Cortex of kidney (tissue), 1 donor: ENCODE measurements at places on chromosomes 11 and 22.

- DNase-seq: no peak
These were observed 17.1 kb upstream of the CCT8L2 start for GRCh38 chr22:16609548-16610261.

- no peak for DNase-seq
These were observed 120.7 kb downstream of the PLEKHA7 start for GRCh38 chr11:16893456-16894066.

- no peak for DNase-seq
These were observed 32.6 kb downstream of the MYO18B start for GRCh38 chr22:25774575-25775026.

- DNase-seq: no peak
These were observed 44.2 kb downstream of the SNX19 start for GRCh38 chr11:130872102-130872501.

DNA sequence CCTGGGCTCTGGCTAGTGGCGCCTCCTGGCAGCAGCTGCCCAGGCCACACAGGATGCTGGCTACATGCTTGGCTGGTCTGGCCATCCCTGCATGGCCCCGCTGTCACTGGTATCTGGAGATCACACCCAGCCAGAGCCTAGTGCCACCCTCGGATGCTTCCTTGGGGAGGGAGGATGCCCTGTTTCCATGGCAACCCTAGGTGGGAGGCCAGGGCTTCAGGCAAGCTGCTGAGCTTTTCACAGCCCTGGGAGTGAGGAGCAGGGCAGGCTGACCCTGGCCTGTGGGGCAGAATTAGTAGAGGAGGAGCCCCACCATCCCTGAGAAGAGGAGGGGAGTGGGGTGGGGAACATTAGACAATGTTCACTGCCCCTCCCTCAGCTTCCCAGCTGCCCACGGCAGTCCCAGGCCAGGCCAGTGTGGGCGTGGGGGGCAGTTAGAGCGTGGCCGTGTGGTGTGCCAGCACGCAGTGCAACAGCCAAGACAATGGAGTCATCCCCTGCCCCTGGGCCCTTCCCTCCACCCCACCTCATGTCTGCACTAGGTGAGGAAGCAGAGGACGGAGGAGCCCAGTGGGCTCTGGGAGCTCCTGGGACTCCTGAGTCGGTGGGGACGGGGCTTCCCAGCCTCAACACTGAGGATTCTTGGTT is 50.4 kb downstream of the PARVB start:
- no peak for DNase-seq

GRCh38 chr22:37019309-37020191 is at the start of the genes MPST and TST:
Gene MPST (plus strand): TSS chr22:37019742. CDS start chr22:37019837, 95 bp downstream.
Gene TST (minus strand): TSS chr22:37019447. CDS start chr22:37018732, 715 bp downstream.
- DNase-seq: no peak

DNA sequence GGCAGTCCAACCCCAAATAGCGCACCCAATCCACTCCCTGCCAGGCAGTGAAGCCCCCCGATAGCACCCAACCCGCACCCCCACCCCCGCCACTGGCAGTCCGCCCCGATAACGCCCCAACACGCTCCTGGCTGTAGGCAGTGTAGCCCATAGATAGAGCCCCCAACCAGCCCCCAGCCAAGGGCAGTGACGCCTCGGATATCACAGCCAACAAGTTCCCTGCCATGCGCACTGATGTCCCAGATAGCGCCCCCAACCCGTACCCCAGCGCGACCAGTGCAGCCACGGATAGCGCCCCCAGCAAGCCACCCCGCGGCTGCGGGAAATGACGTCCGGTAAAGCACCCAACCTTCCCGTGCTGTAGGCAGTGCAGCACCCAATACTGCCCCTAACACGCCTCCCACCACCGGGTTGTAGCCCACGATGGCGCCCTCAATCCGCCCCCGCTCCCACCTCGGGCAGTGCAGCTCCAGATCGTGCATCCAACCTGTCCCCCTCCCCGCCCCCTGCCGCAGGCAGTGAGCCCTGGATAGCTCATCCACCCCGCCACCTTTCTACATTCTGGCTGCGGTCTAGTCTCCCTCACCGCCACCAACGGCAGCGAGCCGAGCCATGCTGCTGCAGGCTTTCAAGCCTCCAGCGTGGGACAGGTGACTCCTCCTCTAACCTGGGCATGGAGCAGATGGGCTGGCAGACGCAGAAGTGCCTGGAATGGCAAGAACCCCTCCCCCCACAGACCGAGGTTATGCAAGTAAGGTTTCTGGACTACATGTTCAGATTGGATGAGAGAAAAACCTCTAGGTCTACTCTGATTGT is 625 bp downstream of the RFPL2 start:
- DNase-seq: no peak

- DNase-seq: no peak
These were observed 29.4 kb upstream of the NAV2 start for GRCh38 chr11:19683141-19683805.

DNA sequence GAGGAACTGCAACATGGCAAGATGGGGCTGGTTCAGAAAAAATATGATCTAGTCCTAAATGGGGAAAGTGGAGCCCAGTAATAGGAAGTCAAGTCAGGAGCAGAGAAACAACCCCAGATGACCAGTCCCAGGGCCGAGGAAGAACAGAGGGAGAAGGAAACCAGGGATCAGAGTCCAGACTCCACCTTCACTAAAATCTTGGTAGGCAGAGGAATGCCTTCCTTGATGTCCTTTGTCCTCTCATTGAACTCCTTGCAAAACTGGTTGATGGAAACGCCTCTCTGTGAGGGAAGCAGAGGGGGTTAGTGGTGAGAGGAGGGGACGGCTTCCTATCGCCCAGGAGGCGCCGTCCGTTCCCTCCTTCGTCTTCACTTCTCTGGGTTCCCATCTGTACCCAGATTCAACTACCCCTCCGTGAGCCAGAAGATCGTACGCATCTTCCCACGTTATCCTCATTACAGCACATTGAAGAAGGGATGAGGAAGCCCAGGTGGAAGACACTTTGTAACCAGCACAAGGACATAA is 607 bp downstream of the MRPL11 start:
- no peak for DNase-seq

DNA sequence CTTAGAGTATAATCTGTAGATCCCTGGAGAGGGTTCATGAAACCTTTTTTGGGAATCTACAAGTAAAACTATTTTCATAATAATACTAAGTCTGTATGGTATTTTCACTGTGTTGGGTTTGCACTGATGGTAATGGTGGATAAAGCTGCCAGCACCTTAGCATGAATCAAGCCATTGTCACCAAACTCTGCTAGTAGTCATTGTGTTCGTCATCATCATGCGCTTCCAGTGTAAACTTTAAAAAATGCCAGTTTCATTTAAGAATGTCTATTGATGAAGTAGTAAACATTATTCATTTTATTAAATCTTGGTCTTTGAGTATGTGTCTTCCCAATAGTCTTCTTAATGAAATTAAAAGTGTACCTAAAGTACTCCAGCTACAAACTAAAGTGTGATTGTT is 15.0 kb downstream of the ALKBH3 start:
- DNase-seq: no peak

- no peak for DNase-seq
These were observed 37.0 kb downstream of the ARHGAP1 start for GRCh38 chr11:46663277-46663940.

DNA sequence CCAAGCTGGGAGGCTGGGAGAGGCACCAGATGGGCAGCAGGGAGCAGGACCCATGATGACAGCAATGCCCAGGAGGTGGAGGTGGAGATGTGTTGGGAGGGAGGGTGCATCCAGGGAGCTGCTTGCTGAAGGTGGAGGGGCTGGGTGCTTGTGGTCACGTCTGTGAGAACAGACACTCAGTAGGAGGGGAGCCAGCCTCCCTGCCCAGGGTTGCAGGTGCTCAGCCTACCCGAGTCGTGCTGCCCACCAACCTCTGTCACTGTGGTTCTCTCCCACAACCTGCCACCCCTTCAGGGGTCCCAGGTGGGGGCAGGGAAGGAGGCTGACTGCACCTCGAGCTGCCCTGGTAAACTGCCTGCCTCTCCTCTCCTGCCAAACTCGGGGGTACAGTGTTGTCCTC is 5.5 kb downstream of the PRDX5 start:
- no peak for DNase-seq

DNA sequence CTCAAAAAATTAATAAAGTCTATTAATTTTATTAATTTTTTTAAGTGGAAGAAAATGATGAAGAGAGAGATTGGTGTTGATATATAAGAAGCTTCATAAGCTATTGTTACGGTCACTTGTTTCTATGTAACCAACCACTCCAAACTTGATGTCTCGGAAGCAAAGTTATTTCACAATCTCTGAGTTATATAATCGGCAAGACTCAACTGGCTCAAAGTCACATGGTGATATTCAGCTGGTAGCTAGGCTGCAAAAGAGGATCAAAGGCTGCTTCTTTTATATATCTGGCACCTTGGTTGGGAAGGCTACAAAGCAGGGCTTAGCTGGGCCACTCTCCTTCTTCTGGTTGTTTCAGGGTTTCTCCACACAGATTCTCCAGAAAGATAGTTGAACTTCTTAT is 245.1 kb upstream of the ARHGAP42 start:
- DNase-seq: no peak

GRCh38 chr22:38462960-38463784 is 4.7 kb upstream of the KDELR3 start:
- DNase-seq: no peak

- DNase-seq: no peak
These were observed 24.8 kb upstream of the CLDN5 start for GRCh38 chr22:19548964-19549363.

DNA sequence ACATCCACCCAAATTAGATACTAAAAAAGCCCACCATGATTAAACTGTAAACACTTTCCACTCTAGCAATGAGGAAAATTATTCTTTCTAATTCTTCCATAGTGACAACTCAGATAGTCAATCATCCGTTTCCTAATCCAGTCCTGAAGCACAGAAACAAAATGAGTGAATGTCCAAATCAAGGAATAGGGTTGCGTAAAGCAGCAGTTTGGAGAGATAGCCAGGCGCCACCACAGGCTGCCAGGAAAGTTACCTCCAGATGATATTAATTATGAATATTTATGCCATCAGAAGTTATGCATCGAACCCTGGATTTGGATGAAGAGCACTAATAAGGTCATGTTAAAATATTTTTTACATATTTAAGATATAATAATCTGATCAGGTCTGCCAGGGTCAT is 63.2 kb downstream of the ETS1 start:
- no peak for DNase-seq

- DNase-seq: no peak
These were observed 27.3 kb downstream of the MARK2 start for GRCh38 chr11:63866211-63866610.

- DNase-seq: no peak
These were observed 9.6 kb upstream of the TPST2 start for GRCh38 chr22:26599505-26599904.

- DNase-seq: no peak
These were observed 7.0 kb downstream of the MADD start for GRCh38 chr11:47276923-47277322.

- no peak for DNase-seq
These were observed at the start of gene THY1 for GRCh38 chr11:119422809-119423508. Gene THY1 (minus strand): TSS chr11:119423172. CDS start chr11:119420905, 2,267 bp downstream.

DNA sequence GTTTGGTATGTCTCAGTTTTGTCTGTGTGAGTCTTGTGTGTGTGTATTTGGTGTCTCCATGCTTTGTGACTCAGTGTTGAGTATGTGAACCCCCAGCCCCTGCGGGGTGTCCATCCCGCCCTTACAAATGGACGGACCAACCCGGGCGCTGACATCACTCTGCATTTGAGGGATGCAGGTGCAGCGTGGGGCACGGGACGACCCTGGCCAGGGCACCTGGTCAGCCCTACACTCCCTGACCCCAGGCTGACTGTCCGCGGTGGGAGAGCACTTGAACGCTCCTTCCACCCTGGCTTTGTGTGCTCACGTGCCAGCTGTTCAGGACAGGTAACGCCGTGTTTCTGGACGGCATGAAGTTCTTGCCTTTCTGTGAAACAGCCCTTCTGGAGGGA is 369.0 kb downstream of the BRD1 start:
- no peak for DNase-seq

DNA sequence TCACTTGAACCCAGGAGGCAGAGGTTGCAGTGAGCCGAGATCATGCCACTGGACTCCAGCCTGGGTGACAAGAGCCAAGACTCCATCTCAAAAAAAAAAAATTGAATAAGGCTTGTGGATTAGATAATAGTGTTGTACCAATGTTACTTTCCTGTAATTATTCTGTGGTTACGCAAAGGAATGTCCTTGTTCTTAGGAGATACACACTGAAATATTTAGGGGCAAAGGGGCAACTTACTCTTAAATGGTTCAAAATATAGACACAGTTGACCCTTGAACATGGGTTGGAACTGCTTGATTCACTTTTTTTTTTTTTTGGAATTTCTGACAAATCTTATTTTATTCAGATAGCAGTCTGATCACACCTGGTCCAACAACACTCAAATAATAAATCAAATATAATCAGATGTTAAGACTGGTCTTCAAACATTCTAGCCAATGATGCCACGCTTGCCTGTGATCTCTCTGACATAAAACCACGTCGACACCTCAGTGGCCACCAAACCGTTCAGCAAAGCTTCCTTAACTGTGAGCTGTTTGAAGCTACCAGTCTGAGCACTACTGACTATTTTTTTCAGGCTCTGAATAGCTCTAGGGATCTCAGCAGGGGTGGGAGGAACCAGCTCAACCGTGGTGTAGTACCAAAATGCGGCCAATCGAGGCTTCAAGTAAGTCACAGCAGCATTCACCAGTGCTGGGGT is 710 bp downstream of the ATP5MGL start:
- no peak for DNase-seq

- no peak for DNase-seq
These were observed 51.4 kb upstream of the CRYBB3 start for GRCh38 chr22:25148149-25148691.

- no peak for DNase-seq
These were observed 36.3 kb downstream of the BCR start for GRCh38 chr22:23216461-23217170.

DNA sequence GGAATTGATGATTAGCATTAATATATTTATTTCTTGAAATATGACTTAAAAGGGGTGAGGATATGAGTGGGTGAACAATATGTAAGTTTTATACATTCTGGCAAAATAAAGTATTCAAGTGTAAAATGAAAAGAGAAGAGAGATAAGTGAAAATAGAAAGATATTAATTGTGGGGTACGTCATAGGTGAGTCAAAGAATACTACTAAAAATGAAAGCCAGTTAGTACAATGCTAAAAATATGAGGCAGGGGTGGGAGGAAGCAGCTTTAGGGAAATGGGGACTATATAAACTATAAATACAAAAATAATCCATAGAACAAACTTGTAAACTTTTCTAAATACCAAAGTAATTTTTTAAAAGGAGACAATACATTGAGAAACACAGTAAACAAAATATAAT is 661.4 kb downstream of the CNTN5 start:
- no peak for DNase-seq

DNA sequence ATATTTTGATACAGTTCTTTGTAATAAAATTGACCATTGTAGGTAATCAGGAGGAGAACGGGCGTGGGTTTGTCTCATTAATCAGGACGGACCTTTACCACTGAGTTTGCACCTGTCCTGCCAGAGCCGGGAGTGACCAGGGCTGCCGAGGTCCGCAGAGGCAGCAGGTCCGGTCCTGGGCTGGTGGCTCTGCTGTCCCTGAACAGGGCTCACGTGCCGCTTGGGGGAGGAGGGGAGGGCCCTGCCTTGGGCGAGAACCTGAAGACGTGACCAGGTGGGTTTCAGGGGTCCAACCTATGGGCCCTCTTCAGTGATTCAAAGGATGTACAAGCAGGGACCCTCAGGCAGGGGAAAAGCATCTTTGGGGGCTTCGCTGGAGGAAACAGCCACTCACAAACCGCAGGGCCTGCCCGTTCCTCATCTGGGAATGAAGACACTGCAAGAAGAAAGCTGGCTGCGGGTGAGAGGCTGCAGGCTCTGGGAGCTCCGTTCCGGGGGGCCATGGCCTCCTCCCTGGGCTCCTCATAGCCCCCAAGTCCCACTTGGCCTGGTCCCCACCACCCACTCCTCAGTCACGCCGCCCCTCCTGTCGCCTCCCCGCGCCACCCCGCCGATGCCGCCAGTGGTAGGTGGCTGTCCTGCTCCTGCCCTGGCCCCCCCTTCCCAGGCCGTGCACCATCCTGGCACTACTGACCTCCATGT is 9.2 kb downstream of the CRELD2 start:
- no peak for DNase-seq
